Stimulated activated CD8-positive, alpha-beta memory T cell treated with anti-CD3 and anti-CD28 coated beads, Interleukin-7, amount 100 ng/mL, for 24 hours (primary cell): ENCODE measurements at places on chromosomes 12 and 14.

DNA sequence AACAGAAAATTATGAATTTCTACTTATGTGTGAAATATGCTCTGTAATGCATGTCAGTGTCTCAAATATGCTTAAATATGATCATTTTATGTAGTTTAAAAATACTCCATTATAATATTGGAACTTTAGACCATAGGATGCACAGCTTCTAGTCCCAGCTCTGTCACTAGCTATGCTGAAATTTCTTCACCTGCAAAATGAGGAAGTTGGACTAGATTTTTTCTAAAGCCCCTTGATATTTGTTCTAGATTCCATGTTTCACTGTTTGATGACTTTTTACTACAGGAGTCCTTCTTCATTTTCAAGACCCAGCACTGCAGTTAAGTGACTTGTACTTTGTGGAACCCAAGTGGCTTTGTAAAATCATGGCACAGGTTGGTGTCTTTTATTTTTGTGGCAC, 90.1 kb downstream of the LRRK2 start:
- no peak for DNase-seq

DNA sequence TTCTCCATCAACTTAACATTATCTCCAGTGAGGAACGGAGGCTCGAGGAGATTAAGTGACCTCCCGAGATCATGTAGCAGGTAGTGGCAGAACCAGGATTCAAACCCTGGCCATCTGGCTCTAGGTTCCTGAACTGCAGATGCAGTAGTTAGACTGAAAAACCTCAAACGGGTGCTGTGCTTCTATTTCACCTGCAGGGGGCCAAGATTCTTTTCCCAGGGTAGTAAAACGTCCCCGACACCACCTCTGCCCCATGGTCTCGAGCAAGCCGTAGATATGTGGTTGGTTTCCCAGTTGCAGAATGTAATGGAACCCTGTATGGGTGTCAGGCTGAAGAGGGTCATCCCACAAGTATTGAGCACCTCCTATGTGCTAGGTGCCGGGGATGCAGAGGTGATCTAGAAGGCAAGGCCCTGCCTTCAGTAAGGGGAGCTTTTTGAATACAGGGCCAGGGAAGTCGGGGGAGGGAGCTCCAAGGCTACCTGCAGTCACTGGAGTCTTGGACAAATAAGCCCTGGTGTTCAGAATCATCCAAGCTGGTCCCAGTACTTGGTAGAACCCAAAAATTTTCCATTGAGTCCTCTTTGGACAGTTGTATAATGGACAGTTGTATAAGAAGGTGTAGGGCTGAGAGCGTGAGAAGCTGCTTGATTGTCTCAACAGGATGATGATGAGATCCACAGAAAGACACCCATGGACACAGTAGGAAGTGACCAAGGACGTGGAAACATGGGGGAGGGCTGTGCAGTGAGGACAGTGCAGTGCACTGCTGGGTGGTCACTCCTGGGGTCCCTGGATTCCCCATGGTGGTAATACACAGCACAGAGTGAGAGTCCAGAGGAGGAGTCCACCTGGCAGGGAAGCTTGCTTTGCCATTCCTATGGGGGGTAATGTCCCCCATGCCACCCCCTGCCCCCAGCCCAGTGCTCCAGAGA, 197.2 kb downstream of the CHST11 start:
- DNase-seq: no peak

- DNase-seq: no peak
Observed at GRCh38 chr12:95143621-95144205, 70.3 kb upstream of the NR2C1 start.

- no peak for DNase-seq
Observed at GRCh38 chr12:92473564-92473963, 229.2 kb upstream of the PLEKHG7 start.

DNA sequence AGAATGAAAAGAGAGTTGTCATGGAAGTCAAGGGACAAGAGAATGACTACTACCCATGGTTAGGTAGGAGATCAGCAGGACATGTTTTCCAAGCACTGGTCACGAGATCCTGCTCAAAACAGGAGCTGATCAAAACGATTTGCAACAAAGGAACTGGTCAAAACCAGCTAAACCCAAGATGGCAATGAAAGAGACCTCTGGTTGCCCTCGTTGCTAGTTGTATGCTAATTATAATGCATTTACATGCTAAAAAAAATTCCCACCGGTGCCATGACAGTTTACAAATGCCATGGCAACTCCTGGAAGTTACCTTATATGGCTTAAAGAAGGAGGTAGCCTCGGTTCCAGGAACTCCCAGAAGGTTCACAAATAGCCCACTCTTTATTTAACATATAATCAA, 95.0 kb upstream of the OTX2 start:
- no peak for DNase-seq
